ENCODE measurements at places on chromosomes 5 and 9.

- DNase-seq = no peak
Observed at GRCh38 chr5:37774912-37775483, 64.8 kb downstream of the GDNF start.

GRCh38 chr9:137441289-137441934, at the start of gene ENTPD8:
Gene ENTPD8 (minus strand): TSS chr9:137441357. CDS start chr9:137438285, 3,072 bp downstream.
- DNase-seq = no peak

DNA sequence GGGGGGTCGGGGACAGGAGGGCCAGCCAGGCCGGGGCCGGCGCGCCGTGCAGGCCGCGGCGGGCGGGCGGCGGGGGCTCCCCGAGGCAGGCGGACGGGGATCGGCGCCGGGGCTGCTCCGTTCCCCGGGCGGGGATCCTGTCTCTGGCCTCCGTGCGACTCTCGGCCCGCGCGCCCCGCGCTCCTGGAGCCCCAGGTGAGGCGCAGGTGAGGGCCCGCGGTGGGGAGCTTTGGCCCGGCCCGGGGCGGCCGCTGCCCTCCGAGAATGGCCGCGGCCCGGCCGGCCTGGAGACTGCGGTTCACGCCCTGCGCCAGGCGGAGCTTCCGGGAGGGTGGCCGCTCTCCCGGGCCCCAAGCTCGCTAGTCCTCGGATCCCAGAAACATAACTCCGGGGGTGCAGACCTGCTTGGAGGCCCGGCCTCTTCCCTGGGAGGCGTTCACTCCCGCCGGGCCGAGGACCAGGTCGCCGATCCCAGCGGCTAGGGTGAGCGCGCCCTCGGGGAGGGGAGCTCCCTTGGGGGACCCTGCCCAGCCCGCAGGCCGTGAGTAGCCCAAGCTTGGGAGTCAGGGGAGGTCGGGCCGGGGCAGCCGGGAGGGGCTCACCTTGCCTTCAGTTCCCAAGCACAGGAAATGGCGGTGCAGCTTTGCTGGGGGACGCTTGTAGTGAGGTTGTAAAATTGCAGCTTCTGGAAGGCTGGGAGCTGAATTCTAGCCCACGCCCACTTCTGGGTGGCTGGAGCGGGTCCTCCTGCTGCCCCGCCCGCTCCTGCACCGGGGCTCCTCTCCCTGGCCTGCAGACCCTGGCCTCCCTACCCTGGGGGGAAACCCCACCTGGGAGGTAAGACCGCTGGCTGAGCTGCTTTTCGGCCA, 723 bp downstream of the PPP1R26 start:
- no peak for DNase-seq

DNA sequence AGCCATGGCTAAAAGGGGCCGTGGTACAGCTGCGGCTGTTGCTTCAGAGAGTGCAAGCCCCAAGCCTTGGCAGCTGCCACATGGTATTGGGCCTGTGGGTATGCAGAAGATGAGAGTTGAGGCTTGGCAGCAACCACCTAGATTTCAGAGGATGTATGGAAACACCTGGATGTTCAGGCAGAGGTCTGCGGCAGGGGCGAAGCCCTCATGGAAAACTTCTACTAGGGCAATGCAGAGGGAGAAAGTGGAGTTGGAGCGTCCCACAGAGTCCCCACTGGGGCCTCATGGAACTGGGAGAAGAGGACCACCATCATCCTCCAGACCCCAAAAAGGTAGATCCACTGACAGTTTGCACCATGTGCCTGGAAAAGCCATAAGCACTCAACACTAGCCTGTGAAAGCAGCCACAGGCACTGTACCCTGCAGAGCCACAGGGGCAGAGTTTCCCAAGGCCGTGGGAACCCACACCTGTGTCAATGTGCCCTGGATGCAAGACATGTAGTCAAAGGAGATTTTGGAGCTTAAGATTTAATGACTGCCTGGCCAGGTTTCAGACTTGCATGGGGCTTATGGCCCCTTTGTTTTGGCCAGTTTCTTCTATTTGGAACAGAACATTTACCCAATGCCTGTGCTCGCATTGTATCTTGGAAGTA, 65.9 kb downstream of the DMXL1 start:
- DNase-seq = no peak

- DNase-seq = no peak
Observed at GRCh38 chr5:417301-418161, 25.4 kb upstream of the EXOC3 start.

DNA sequence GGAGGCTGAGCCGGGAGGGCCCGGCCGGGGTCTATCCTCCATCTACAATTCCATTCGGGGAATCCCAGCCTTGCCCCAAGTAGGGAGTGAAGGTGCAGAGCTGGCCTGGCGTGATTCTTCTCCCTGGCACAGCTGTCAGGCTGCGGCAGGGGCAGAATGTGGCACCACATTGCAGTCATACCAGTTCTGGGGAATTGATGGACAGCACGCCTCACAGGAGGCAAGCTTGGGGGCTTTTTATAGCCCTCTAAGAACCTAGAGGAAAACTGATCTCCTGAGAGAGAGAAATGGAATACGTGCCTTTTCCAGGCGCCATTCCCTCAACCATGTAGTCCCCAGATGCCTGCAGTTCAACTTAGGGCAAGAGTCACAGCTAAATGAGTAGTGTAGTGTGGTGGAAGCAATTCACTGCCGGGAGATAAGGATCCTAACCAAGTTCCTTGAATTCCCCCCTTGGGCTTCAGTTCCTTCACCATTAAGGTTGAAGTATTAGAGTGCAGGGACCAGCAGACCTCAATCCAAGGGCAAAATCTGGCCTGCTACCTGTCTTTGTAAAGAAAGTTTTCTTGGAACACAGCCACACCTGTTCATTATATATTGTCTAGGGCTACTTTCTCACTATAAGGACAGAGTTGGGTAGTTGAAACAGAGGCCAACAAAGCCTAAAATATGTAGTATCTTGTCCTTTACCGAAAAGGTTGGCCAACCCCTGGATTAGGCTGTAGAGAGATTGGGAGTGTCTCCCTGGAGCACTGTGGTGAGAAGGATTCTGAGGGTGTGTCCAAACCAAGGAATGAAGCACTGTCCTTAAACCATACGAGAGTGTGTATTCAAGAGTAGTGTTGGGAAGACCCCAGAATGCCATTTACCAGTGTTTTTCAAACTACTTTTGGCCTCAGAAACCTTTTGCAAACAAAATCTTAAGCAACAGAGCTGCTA, 10.6 kb downstream of the AFAP1L1 start:
- no peak for DNase-seq

DNA sequence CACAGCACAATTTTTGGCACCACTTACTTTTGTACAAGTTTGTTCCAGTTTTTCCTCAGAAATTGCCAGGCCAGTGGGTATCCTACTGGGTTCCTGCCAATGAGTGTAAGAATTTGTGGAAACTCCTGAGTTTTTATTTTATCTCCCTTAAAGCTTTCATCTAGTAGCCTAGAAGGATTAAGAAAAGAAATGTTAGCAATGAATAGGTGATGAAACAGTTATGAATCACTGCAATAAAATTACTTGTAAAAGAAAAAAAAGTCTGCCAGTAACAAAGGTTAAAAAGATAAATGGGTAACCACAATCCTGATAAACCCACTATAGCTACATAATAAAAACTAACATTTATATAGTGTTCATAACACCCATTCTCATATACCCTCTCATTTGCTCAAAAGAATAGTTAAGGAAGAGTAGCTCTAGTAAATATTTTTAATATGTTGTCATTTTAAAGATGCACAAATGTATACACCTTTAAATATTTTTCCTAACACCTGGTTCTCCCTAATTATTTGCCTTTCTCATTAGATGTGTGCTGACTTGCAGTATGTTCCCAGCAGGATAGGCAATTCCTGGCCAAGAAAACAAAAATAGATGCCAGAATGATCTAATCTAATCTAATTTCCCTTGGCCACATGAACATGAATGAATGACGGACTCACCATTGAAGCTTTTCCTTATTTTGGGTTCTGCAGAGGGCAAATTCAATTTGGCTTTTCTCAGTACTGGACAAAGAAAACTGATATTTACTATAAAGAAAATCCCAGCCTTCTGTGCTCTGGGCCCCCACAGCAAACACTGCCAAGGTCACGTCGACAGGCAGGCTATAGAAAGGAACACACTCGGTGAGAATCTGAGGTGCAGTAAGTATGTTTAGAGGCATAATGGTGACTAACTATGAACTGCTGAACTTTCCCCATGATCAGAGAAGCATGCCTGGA, 26.4 kb downstream of the ERAP1 start:
- no peak for DNase-seq

GRCh38 chr5:112649882-112650281, 87.8 kb upstream of the APC start:
- no peak for DNase-seq

- peak; percentile 92 for DNase-seq
Observed at GRCh38 chr5:143244000-143244736, 159.3 kb downstream of the NR3C1 start.

GRCh38 chr5:33180900-33181299, 259.9 kb upstream of the TARS1 start:
- DNase-seq = peak; percentile 13

GRCh38 chr5:174720612-174721529, 3.5 kb upstream of the MSX2 start:
- DNase-seq = no peak

GRCh38 chr9:135745686-135746324, 43.8 kb downstream of the KCNT1 start:
- DNase-seq = no peak

GRCh38 chr9:131707733-131708157, 32.1 kb downstream of the RAPGEF1 start:
- peak; percentile 26 for DNase-seq

DNA sequence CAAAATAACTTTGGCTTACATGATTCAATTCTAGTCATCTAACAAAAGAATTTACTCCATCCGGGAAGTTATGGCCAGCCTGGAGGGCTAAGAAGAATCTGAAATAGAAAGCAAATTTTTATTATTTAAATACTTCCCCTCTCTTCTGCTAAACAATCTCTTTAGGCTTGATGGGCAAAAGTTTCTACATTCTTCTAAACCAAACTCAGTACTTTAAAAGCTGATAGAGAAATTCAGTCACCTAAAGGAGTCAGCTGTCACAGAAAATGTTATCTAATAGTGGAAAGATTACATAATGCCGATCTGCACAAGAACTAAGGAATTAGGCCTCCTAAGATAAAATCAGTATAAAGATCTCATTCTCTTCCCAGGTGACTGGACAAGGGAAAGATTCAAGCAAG, 32.4 kb downstream of the GNAQ start:
- no peak for DNase-seq

DNA sequence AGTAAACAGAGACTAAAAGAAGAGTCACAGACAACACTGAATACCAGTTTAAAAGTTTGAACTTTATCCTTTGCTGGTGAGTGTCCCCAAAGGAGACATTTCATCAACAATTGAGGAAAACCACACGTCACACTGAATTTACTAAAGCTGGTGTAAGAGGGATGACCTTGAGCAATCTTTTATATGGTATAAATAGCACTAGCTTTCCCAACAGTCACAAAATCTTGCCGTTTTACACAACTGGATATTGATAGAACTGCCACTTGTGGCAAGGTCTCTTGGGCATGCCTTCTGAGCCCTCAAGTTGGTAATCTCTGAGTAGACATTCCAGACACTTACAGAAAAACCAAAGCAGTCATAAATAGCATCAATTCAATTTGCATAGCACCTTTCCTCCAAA, 311.5 kb upstream of the TARS1 start:
- DNase-seq = no peak

DNA sequence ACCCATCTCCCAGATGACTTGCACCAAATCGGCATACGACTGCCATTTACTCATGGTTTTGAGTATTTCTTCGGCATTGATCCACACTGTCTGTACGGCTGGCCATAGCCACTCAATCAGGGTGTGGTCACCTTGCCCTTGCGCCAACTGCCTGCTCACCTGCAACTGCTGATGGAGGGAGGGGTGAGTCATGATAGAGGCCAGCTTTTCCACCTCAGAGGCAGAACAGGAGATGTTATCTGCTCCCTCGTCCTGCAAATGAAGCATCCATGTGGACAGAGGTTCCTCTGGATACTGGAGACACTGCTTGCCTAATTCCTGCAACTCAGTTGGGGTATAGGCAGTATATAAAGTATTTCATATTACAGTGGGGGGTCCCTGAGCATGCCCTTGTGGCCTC, 85.6 kb upstream of the ATP10B start:
- no peak for DNase-seq

- DNase-seq = no peak
Observed at GRCh38 chr9:121499427-121500164, at the start of gene GGTA1. Gene GGTA1 (minus strand): TSS chr9:121499844. CDS start chr9:121467922, 31,922 bp downstream.

GRCh38 chr5:55324815-55325418, 17.1 kb downstream of the MTREX start:
- no peak for DNase-seq

DNA sequence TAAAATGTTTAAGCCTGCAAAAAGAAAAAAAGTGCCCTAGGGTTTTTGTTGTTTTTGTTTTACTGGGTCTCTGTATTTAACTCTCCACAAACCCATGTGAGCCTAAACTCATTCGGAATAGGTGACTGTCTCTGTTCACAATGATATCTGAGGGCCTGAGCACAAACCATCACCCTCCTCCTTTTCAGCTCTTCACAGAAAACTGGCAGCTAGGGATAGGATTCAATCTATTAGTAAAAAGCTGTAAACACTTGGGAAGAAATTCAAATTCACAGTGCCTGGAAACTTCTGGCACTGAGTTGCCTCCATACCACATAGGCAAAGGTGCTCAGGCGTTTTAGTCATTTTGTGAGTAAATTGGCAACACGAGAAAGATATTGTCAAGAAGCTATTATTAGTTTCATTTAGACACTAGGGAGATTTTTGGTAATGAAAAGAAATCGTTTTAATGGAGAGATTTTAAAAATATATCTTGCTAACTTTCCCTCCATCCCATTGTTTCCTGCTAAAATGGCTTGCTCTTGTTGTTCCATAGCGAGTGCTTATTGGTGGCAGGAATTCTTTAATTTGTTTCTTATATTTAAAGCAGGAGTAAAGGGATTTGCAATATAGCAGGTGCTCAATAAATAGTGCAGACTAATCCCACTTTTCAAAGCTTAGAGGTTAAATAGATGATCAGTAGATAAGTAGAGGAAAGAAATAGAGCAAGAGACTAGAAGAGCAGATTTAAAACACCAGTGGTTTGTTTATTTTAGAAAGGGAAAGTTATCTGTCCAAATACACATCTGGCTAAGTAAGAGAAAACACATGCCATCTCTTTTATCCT, 9.7 kb downstream of the FOXD1 start:
- no peak for DNase-seq

- no peak for DNase-seq
Observed at GRCh38 chr5:54567996-54568395, 50.4 kb downstream of the SNX18 start.

GRCh38 chr9:75455444-75455921, 367.2 kb downstream of the OSTF1 start:
- no peak for DNase-seq
